ENCODE measurements at places on chromosomes 6 and 20.

DNA sequence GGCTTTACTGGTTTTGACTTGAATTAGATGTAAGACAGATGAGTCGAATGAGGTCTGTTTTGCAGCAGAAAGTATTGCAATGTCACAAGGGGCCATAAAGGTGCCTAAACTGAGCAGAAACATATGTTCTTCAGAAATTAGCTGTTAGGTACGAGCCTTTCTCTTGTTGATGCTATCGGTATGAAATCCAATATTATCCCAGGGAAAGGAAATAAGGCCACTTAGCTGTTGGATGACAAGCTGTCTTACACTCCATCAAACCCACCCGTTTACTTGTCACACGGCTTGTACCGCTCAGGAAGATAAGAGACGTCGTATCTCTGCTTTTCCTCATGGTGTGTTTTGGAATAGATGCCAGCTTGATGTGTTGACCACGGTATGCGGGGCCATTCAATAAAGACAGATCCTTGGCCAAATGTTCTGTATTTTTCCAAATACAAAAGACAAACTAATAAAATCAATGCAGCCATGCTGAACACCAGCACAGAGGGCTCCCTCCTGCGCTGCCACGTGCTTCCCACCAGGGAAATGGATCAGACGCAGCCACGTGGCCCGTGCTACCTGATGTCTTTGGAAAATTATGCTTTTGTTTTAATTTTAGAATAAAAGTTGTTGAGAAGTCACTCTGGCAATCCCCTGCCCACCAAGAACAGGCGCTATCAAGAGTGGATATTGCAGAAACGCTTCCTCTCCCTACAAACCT, 255.9 kb upstream of the SULF2 start:
- DNase-seq: no peak

DNA sequence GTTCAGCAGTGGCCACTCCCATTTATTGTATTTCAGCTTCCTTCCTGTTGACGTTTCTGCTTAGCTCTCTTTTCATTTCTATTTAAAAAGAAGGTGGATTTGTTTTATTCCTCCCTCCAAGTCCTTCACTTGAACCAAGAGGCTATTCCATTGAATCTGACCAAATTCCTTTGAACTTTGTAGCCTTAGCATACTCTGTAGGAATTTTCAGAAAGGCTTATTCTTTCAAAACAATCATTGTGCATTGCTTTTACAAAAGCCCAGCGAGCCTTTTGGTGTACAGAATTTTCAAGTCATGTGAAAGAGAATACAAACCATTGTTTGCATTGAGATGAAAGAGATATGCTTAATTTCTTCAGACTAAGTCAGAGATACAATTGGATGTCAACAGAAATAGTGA, 151.0 kb upstream of the INSM1 start:
- no peak for DNase-seq

DNA sequence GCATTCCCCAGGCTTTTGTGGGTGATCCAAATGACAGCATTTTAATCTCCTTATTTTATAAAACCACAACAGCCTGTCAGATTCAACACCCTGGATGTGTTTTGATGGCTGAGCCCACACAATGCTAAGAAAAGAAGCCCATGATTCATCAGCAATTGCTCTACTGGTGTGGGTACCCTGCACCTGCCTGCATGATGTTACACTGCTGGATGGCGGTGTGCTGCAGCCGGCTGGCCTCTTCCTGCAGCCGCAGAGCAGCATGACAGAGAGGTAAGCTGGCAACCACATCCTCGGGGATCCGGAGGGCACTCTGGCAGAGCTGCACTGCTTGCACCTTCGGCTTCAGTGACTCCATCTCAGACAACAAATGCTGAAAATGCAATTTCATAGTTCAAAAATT, 327.5 kb downstream of the SYNE1 start:
- no peak for DNase-seq

DNA sequence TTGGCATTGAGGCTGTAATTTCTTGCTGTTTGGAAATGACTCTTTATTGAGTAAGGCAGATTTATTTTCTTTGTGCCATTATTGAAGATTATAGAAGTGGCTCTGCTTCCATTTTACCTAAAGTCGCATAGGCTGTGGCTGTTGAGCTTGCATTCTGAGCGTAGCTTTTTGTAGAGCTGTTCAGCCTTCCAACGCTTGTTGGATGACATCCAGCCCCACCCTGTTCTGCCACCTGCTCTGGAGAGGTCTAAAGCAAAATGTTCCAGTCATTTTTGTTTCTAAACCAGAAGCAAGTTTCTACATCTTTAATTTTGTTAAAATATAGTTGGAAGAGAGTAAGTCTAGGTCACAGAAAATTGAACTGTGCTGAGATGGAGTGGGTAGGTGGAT, 24.4 kb downstream of the UST start:
- DNase-seq: no peak

DNA sequence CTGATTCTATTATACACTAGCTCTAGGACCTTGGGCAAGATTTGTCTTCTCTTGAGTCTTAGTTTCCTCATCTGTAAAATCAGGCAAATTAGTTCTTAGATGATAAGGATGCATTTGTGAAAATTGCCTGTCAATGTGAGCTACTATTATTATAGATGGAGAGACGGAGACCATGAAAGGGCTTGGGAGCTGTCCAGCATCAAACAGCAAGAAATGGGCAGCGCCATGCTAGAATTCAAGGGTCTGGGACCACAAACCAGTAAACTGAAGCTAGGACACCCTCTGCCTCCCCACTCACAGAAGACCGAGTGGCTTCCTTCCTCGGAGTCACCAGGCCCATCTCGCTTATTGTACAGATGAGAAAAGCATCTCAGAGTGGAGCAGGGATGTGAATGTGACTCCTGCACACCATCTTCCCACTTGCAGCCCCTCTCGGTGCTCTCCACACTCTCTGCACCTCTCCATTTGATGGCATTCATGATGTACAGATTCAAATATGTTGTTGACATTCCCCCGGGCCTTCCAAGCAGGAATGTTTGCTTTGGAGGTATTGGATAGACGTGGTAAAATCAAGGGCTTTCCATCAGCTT, 24.1 kb upstream of the BPIFA3 start:
- DNase-seq: no peak

- DNase-seq: peak; percentile 18
Measured at GRCh38 chr6:167919349-167919748, 78.1 kb upstream of the KIF25 start.

DNA sequence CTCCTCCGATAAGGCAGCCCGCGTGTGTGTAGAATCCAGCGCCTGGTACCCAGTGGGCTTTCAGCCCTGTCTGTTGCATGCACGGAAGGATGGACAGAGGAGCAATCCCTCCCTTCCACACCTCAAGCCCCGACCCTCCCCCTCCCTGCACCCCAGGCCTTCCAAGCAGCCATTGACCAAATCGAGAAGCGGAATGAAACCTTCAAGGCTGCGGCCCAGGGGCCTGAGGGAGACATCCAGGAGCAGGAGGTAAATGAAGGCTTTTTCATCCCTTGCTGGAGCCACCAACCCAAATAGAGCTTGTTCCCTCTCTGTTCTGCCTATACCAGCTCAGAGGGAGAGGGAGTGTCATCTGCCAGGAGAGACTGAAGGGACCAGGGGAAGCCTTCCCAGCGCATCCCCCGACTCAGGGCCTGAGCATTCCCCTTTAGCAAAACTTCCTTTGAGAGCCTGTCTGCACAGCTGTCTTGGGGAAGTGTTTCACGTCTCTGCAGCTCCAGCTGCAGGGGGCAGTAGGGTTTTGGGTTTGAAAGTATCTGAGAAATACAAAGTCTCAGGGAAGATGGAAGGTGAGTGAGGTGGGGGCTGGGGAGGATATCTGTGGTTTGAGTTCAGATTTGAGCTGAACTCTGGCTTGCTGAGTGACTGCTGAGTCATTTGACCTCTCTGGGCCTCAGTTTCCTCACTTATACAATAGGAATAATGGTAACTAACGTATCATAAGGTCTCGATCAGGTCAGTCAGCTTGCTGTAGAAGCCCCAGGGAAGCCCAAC, 16.1 kb downstream of the FGD2 start:
- DNase-seq: no peak

- no peak for DNase-seq
Measured at GRCh38 chr6:132122871-132123270, 171.7 kb upstream of the CCN2 start.

- DNase-seq: no peak
Measured at GRCh38 chr20:19660808-19661378, 97.2 kb upstream of the RIN2 start.

DNA sequence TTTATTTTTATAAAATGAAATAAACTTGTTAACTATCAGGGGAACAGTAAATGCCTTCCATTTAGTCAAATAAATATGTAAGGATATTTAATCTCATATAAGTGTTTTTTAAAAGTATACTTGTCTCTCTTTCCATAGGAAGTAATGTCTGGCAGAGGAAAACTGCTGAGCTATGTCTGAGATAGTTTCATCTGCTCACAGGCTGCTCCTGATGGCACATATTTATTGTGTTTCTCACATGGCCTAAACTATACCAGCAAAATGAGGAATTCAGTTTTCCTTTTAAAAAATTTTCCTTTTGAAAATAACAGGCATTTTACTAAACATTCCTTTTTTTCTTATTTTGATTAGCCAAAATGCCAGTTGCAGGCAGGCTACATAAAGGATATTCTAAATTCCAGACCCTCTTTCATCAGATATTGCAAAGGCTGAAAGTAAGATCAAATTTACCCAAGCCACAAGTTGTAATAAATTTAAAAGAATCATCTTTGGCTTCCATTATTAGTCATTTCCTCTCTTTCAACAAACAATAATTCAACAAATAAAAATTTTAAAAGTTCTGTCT, 60.1 kb upstream of the RNF146 start:
- no peak for DNase-seq

GRCh38 chr6:117018771-117019170, 141.7 kb downstream of the RFX6 start:
- DNase-seq: no peak

DNA sequence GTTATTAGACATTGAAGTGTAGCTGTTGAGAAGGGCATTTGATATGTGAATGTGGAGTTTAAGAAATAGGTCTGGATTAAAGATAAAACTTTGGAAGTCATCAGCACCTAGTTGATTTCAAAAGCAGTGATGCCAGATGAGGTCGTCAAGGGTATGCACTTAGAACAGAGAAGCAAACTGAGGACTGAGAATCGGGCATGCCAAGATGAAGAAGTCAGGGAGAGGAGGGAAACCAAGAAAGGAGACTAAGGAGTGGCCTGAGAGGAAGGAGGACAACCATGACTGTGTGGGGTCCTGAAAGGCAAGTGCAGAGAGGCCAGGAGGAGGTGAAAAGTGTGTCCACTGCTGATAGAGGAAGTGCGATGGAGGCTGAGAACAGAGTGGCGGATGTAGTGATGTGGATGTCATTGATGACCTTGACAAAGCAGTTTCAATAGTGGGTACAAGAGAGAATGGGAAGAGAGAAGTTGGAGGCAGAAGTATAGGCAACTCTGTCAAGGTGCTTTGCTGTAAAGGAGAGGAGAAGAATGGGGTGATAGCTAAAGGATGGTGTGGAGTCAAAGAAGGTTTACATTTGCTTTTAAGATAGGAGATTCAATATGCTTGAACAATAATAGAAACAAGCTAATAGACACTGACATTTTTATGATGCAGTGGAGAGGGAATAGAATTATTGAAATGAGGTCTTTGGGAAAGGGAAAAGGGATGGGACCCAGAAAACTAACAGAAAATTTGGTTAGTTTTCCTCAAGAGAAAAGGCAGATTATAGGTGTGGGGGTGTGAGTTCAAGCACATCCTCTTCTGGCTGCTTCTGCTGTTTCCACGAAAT, 139.7 kb upstream of the TMEM170B start:
- DNase-seq: no peak

- DNase-seq: no peak
Measured at GRCh38 chr20:8749986-8750385, 318.9 kb upstream of the PLCB4 start.

- no peak for DNase-seq
Measured at GRCh38 chr6:134238960-134239795, 78.7 kb downstream of the SGK1 start.

DNA sequence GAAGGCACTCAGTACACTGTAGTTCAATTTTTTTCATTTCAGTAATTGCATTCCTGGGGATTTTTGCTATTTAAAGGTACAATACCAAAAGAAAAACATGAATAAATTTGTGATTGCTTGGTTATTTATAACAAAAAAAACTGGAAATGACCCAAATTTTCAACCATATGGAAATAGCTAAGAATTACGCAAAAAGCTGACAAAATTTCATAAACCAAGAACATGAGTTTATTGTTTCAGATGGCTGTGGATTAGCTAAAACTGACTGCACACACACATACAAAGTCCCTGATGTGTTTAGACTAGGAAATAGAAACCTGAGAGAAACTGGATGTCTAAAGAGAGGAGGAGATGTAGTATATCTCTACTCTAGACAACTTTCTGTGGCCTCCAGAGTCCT, 718.4 kb upstream of the CHD6 start:
- no peak for DNase-seq

GRCh38 chr6:55136916-55137315, 37.4 kb upstream of the HCRTR2 start:
- DNase-seq: no peak

DNA sequence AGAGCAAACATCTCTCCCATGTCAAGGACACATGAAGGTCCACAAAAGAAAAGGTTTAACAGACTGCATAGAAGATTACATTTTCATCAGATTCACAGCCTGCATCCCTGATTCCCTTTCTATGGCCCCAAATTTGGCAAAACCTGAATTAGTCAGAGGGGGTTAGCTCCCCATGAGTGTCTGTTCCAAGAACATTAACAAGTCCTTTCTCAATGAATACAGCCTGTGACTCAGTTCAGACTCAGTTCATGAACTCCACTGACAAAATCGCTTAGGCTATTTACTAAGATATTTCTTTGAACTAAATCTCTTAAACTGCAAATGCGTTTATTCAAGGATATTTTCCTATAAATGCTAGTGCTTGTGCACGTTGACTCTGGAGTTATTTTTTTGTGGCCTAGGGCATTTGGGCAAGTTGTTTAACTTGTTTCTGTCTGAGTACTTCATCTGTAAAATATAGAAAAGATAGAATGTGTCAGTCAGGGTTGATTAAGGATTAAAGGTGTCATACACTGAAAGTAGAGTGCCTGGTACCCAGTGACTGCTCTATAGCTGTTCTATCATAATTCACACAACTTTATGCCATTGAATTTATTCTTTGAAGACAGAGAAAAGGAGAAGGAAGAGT, 422.6 kb downstream of the HTR1B start:
- no peak for DNase-seq

Measured in substantia nigra (tissue), 51 donors.